Stimulated activated CD4-positive, alpha-beta T cell treated with anti-CD3 and anti-CD28 coated beads, Interleukin-12 subunit alpha, Interleukin-12 subunit beta, amount 100 ng/mL, for 24 hours (primary cell): ENCODE measurements at places on chromosomes 5 and 9.

GRCh38 chr5:11758321-11758720 lies 145.9 kb downstream of the CTNND2 start:
- no peak for DNase-seq

DNA sequence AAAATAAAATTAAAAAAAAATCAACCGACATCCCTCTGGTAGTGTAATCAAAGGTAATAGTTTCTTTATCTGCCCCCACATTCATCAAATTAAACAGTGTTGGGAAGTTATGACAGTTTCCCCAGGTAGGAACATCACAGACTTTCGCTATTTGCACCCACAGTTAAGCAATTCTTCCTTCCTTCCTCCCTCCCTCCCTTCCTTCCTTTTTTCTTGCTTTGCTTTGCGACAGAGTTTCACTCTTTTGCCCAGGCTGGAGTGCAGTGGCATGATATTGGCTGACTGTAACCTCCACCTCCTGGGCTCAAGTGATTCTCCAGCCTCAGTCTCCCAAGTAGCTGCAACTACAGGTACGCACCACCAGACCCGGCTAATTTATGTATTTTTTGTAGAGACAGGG lies 10.8 kb upstream of the BICD2 start:
- no peak for DNase-seq

DNA sequence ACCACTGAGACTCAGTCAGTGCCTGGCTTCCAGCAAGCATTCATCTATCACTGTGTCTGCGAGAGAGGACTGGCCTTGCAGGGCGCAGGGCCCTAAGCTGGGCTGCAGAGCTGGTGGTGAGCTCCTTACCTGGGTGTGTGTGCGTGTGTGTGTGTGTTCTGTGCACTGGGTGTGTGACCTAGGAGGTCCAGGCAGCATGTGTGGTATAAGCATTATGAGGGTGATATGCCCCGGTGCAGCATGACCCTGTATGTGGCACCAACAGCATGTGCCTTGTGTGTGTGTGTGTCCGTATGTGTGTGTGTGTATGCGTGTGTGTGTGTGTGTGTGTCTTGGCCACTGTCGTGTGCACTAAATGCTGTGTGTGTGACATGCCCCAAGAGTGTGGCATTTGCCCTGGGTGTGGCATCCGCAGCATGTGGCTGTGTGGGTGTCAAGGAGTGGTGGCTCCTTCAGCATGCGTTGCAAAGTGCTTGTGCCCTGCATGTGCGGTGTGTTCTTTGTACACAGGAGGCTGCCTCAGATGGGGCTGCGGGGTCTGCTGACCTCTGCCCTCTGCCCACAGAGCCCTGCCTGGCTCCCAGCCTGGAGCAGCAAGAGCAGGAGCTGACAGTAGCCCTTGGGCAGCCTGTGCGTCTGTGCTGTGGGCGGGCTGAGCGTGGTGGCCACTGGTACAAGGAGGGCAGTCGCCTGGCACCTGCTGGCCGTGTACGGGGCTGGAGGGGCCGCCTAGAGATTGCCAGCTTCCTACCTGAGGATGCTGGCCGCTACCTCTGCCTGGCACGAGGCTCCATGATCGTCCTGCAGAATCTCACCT lies 3.3 kb downstream of the FGFR4 start:
- no peak for DNase-seq

- no peak for DNase-seq
Measured at GRCh38 chr9:82117026-82117811, 128.6 kb downstream of the SPATA31D1 start.

DNA sequence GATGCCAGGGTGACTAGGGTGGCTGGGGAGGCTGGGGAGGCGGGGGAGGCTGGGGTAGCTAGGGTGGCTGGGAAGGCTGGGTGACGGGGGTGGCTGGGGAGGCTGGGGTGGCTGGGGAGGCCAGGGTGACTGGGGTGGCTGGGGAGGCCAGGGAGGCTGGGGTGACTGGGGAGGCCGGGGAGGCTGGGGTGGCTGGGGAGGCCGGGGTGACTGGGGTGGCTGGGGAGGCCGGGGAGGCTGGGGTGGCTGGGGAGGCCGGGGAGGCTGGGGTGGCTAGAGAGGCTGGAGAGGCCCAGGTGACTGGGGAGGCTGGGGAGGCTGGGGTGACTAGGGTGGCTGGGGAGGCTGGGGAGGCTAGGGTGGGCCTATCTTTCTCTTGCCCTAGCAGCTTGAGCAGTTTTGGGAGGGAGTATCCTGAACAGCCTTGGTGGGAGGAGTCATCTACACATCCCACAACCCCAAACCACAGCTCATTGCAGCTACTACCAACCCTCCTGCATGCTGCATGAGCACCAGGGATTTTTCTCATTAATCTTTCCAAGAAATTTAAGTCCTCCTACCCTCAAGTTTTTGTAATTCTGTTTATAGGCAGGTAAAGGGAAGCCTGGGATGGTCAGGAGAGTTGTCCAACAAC lies 203.2 kb upstream of the IRX1 start:
- no peak for DNase-seq

GRCh38 chr5:32542216-32543059 lies 42.9 kb upstream of the SUB1 start:
- DNase-seq, result no peak

- no peak for DNase-seq
Measured at GRCh38 chr5:89098199-89098756, 215.3 kb upstream of the MEF2C start.

- DNase-seq, result no peak
Measured at GRCh38 chr5:56323505-56323904, 90.4 kb upstream of the ANKRD55 start.

- DNase-seq, result no peak
Measured at GRCh38 chr9:122468735-122469134, 9.0 kb downstream of the OR1J1 start.

GRCh38 chr9:109449036-109449798 lies 48.9 kb downstream of the PTPN3 start:
- DNase-seq, result no peak

GRCh38 chr5:1476181-1476966 lies 31.1 kb upstream of the SLC6A3 start:
- DNase-seq, result no peak

DNA sequence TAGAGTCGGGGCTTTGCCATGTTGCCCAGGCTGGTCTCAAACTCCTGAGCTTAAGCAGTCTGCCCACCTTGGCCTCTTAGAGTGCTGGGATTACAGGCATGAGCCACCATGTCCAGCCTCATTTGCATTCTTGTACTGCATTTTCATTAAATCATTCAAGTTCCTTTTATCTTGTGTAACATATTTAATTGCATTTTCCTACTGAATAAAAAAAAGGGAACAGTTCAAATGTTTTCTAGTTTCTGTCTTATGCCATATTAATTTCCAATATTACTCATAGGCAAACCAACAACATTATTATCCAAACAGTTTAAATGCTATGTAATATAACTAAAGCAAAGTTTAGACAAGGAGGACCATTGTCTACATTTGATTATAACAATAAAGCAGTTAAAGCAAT lies 6.1 kb downstream of the SLC31A1 start:
- no peak for DNase-seq

- DNase-seq, result no peak
Measured at GRCh38 chr5:58773744-58774441, 191.0 kb downstream of the RAB3C start.

GRCh38 chr5:131682826-131683225 lies 47.8 kb upstream of the RAPGEF6 start:
- no peak for DNase-seq

- no peak for DNase-seq
Measured at GRCh38 chr9:69173497-69173890, 583 bp upstream of the TJP2 start.

- DNase-seq, result no peak
Measured at GRCh38 chr9:95580812-95581761, 64.3 kb upstream of the PTCH1 start.

GRCh38 chr9:21833090-21833801 lies 30.8 kb downstream of the MTAP start:
- no peak for DNase-seq

DNA sequence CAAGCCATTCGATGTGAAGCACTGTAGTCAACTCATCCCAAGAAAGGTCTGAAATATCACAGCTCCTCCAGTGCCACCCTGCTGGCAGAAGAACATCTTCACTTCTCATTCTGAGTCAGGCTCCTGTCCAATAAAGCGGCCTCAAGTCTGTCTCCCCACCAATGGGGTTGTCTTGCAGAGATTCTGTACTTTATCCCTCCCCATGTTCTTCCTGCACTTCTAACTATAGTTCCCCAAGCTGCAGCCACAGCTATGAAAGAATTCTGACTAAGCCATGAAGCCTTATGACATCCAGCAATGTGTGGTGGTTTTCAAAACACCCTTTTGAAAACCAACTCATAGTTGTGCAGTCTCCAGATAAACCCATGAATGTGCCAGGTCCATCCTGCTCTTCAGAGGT lies 6.8 kb downstream of the MACROH2A1 start:
- DNase-seq, result no peak

DNA sequence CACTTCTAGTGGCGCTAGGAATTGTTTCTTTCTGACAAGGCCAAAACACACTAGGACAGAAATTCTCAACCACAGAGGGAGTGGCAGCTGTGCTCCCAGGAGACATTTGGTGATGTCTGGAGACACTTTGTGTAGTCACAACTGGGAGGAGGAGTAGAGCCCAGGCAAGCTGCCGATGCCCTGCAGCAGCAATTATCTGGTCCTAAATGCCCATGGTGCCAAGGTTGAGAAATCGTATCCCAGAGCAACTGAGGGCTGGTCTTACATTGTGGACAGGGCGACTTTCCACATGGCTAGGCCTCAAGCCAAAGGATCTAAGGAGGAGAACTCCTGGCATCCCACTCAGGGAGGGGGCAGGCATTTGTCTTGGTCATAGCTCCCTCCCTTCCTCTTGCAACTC lies 259.9 kb downstream of the GADD45G start:
- DNase-seq, result no peak
